ENCODE measurements at places on chromosomes 6 and 20. TPM values are rescaled to one million over a fixed set of nuclear protein-coding genes. Genes with fewer than 3 reads are reported as not detected.
A peak's percentile ranks its signal among the peaks of the same experiment; 100 is the strongest.

- H3K4me3 ChIP-seq = no peak overlapping the region
- H3K4me1 ChIP-seq = no peaks in the 10 kb centered on the region
- DNase-seq = no peak
- no peaks in the 10 kb centered on the region for H3K36me3 ChIP-seq
- no peaks in the 10 kb centered on the region for H3K27me3 ChIP-seq
- H3K27ac ChIP-seq = no peak overlapping the region
Measured at GRCh38 chr20:53907968-53908751, 162.2 kb downstream of the BCAS1 start.

The ID1 gene
- total RNA-seq = 0.41 TPM

The EHMT2 gene
- total RNA-seq = 71.5 TPM

- H3K4me1 ChIP-seq = peaks cover 13% of the 10 kb centered on the region
- peak; percentile 48 for DNase-seq
- peak overlapping the region; percentile 67 for H3K27ac ChIP-seq
- no peak overlapping the region for H3K4me3 ChIP-seq
Measured at GRCh38 chr6:169723991-169724493, 258 bp downstream of the PHF10 start.

- H3K4me3 ChIP-seq = no peak overlapping the region
- no peaks in the 10 kb centered on the region for H3K27me3 ChIP-seq
- H3K36me3 ChIP-seq = no peaks in the 10 kb centered on the region
- H3K4me1 ChIP-seq = no peaks in the 10 kb centered on the region
- DNase-seq = no peak
Measured at GRCh38 chr6:4105980-4106536, 27.1 kb upstream of the FAM217A start.

GRCh38 chr6:146697921-146698320 is 99.1 kb downstream of the ADGB start:
- no peaks in the 10 kb centered on the region for H3K4me1 ChIP-seq
- DNase-seq = no peak
- no peaks in the 10 kb centered on the region for H3K27me3 ChIP-seq
- no peak overlapping the region for H3K4me3 ChIP-seq
- H3K27ac ChIP-seq = no peak overlapping the region
- no peaks in the 10 kb centered on the region for H3K36me3 ChIP-seq

The PTGIS gene
- 12.5 TPM for total RNA-seq

The MLN gene
- total RNA-seq = not detected

GRCh38 chr6:101226677-101227135 is 166.8 kb upstream of the GRIK2 start:
- DNase-seq = no peak
- H3K27me3 ChIP-seq = no peaks in the 10 kb centered on the region
- no peak overlapping the region for H3K4me3 ChIP-seq
- H3K36me3 ChIP-seq = no peaks in the 10 kb centered on the region
- no peak overlapping the region for H3K27ac ChIP-seq
- no peaks in the 10 kb centered on the region for H3K4me1 ChIP-seq

DNA sequence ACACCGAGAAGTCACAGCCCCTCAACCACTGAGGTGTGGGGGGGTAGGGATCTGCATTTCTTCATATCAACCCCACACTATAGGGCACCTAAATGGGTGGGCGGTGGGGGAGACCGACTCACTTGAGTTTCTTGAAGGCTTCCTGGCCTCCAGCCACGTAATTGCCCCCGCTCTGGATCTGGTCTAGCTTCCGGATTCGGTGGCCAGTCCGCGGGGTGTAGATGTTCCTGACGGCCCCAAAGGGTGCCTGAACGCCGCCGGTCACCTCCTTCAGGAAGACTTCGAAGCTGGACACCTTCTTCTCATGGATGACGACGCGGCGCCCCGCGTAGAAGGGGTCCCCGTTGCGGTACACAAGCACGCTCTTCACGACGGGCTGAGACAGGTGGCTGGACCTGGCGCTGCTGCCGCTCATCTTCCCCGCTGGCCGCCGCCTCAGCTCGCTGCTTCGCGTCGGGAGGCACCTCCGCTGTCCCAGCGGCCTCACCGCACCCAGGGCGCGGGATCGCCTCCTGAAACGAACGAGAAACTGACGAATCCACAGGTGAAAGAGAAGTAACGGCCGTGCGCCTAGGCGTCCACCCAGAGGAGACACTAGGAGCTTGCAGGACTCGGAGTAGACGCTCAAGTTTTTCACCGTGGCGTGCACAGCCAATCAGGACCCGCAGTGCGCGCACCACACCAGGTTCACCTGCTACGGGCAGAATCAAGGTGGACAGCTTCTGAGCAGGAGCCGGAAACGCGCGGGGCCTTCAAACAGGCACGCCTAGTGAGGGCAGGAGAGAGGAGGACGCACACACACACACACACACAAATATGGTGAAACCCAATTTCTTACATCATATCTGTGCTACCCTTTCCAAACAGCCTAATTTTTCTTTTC is at the start of gene DCDC2:
Gene DCDC2 (minus strand): TSS at position 724 of the 883 bp plus-strand sequence. CDS start 309 bp downstream, at position 415.
- H3K4me1 ChIP-seq = peaks cover 11% of the 10 kb centered on the region
- peak within 1 kb of the TSS; percentile 49 for H3K4me3 ChIP-seq
- no peak within 1 kb of the TSS for H3K27ac ChIP-seq
- no peaks in the 10 kb centered on the region for H3K36me3 ChIP-seq
- peak; percentile 54 for DNase-seq

The SNPH gene
- total RNA-seq = 12.1 TPM

DNA sequence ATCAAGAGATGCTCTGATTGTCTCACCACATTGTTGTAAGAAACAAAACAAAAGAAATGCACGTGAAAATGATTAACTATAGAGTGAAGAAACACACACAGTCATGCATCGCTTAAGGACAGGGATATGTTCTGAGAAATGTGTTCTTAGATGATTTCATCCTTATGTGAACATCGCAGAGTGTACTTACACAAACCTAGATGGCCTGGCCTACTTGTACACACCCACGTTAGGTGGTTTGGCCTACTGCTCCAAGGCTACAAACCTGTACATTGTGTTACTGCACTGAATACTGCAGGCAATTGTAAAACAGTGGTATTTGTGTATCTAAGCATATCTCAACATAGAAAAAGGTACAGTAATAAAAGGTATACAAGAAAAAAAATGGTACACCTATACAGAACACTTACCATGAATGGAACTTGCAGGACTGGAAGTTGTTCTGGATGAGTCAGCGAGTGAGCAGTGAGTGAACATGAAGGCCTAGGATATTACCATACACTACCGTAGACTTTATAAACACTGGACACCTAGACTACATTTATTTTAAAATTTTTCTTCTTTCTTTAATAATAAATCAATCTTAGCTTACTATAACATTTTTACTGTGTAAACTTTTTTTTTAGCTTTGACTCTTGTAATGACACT is 48.6 kb downstream of the FKBP5 start:
- H3K4me1 ChIP-seq = peaks cover 49% of the 10 kb centered on the region
- no peak for DNase-seq
- no peak overlapping the region for H3K27ac ChIP-seq
- H3K4me3 ChIP-seq = no peak overlapping the region
- H3K36me3 ChIP-seq = peaks cover 40% of the 10 kb centered on the region
- H3K27me3 ChIP-seq = no peaks in the 10 kb centered on the region

GRCh38 chr6:36224918-36225461 is 28.4 kb downstream of the BRPF3 start:
- H3K4me1 ChIP-seq = no peaks in the 10 kb centered on the region
- H3K4me3 ChIP-seq = no peak overlapping the region
- no peak overlapping the region for H3K27ac ChIP-seq
- no peaks in the 10 kb centered on the region for H3K27me3 ChIP-seq
- no peak for DNase-seq

The APOM gene
- total RNA-seq = 0.78 TPM

- H3K27me3 ChIP-seq = no peaks in the 10 kb centered on the region
- H3K4me1 ChIP-seq = peaks cover 50% of the 10 kb centered on the region
- no peak overlapping the region for H3K27ac ChIP-seq
Measured at GRCh38 chr6:30767158-30767943, 23.0 kb upstream of the IER3 start.

- DNase-seq = no peak
- H3K27me3 ChIP-seq = no peaks in the 10 kb centered on the region
- H3K36me3 ChIP-seq = no peaks in the 10 kb centered on the region
- H3K27ac ChIP-seq = no peak overlapping the region
- H3K4me1 ChIP-seq = no peaks in the 10 kb centered on the region
Measured at GRCh38 chr6:88512951-88513350, 346.8 kb upstream of the CNR1 start.

- H3K27me3 ChIP-seq = no peaks in the 10 kb centered on the region
- no peak overlapping the region for H3K27ac ChIP-seq
- H3K4me3 ChIP-seq = no peak overlapping the region
- no peak for DNase-seq
- H3K4me1 ChIP-seq = no peaks in the 10 kb centered on the region
Measured at GRCh38 chr20:4435671-4436455, 285.8 kb upstream of the PRND start.

The NOX3 gene
- total RNA-seq = not detected

DNA sequence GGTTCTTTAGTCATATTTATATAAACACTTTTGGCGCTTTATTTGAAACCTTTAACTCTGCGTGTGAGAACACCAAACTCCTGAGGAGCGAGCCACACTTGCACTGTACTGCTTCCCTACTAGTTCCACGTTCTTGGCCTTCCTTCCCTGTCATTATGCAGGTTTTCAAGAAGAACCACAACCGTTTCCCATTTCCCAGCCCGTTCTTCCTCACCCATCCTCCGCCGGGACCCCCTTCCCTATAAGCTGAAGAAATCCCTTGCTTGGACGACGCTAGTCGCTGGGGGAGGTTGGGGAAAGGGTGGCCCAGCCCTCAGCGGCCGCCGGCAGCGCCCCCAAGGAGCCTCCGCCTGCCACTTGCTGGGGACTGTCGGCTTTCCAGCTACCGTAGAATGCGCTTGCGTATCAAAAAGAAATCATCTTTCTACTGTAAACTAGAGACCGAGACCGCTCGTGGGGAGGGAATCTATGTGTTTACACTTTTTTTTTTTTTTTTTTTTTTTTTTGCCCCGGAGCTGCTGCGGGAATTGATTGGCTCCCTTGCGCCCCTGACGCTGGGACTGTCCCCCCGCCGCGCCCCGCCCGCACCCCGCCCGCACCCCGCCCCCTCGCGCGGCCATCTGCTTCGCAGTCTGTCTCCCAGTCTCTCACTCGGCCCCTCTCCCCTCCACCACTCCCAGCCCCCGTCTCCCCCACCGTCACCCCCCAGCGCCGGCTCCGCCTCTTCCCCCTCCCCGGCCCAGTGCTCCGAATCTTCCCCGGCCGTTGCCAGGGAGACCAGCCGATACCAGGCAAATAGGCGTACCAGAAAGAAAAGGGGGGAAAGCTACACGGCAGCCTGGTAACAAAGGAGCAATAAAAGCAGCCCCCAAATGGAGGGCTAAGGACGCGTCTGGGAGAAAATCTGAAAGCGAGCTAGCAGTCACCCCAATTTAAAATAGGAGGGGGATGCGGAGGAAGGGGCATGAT is 2.3 kb upstream of the MARCKS start:
- peaks cover 18% of the 10 kb centered on the region for H3K4me1 ChIP-seq
- H3K27me3 ChIP-seq = peaks cover 44% of the 10 kb centered on the region
- no peak overlapping the region for H3K4me3 ChIP-seq
- peak; percentile 0 for DNase-seq
- H3K27ac ChIP-seq = no peak overlapping the region
- no peaks in the 10 kb centered on the region for H3K36me3 ChIP-seq

The NKX2-2 gene
- total RNA-seq = not detected

DNA sequence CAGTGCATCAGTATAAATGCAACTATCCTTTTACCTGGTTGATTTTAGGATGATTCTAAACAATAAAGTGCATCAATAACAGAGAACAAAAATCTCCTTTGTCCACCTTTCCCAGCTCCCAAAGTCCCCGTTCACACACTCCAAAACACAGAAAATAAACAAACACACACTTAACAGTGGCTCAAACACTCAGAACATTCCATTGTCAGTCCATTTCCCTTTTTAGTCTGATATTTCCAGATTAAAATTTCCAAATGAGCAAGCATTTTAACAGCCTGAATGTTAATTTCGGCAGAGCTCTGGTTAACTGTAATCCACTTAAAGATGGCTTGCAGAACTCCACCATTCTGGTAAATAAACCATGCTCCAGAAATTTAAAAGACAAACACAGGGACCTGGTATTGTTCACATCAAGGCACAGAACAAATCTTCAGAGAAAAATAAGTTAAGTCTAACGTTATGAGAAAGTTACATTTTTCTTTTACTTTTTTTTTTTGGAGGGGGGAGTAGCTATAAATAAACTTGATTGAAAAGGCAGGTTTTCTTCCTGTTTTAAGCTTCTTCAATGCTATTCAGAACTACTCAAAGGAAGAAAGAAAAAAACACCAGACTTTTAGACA is 100.8 kb downstream of the DST start:
- no peaks in the 10 kb centered on the region for H3K27me3 ChIP-seq
- H3K4me1 ChIP-seq = no peaks in the 10 kb centered on the region
- no peak for DNase-seq
- H3K4me3 ChIP-seq = peak overlapping the region; percentile 69
- peak overlapping the region; percentile 38 for H3K27ac ChIP-seq

The PDE10A gene
- not detected for total RNA-seq

- no peaks in the 10 kb centered on the region for H3K27me3 ChIP-seq
- no peak overlapping the region for H3K27ac ChIP-seq
- no peak for DNase-seq
- H3K36me3 ChIP-seq = no peaks in the 10 kb centered on the region
- no peak overlapping the region for H3K4me3 ChIP-seq
Measured at GRCh38 chr6:52210227-52210626, 24.1 kb downstream of the IL17A start.

- H3K4me3 ChIP-seq = no peak overlapping the region
- no peaks in the 10 kb centered on the region for H3K36me3 ChIP-seq
- H3K27me3 ChIP-seq = no peaks in the 10 kb centered on the region
- no peak overlapping the region for H3K27ac ChIP-seq
- no peaks in the 10 kb centered on the region for H3K4me1 ChIP-seq
Measured at GRCh38 chr6:73696966-73697655, 1.1 kb downstream of the CD109 start.

DNA sequence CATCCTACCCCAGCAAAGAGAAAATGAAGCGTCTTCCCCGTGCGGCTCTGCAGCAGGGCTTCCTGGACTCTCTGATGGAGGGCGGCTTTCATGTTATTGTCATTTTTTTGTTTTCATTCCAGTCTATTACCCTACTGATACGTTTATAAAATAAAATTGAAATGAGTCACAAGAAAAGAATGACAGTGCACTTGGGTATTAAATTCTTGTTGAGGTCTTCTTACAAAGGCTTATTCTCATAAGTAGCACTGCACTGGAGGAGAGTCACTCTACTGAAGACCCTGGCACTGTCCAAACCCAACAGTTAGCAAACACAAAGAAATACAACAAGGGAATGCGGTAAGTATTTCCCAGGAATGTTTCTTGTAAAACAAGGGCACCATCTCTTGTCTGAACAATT is 379.3 kb downstream of the MAFB start:
- H3K36me3 ChIP-seq = no peaks in the 10 kb centered on the region
- no peak overlapping the region for H3K27ac ChIP-seq
- no peak for DNase-seq
- H3K27me3 ChIP-seq = no peaks in the 10 kb centered on the region
- no peak overlapping the region for H3K4me3 ChIP-seq

DNA sequence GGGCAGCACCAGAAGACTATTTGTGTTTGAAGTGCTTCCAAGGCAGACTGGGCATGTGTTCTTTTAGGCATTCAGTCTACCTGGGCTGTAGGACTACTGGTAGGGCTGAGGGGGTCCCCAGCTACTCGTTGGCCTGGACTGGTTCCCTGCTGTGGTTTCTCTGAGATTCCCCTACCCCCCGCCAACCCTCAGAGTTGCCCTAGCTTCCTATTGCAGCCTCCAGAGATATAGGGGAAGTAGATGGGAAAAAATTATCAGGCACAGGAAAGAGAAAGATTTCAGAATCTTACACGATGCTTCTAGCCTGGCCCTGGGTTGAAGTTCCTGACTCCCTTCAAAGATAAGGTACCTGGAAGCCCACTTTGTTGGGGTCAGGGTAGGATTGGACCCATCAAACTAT is 22.5 kb downstream of the BRPF3 start:
- H3K27me3 ChIP-seq = no peaks in the 10 kb centered on the region
- H3K36me3 ChIP-seq = peaks cover 6% of the 10 kb centered on the region

Measured in naive thymus-derived CD4-positive, alpha-beta T cell (primary cell).